Heart right ventricle (tissue), 16 donors: ENCODE measurements at places on chromosomes 4 and X. TPM values are rescaled to one million over a fixed set of nuclear protein-coding genes. Genes with fewer than 3 reads are reported as not detected.

Gene F8A1
- total RNA-seq: 30.6 TPM

Gene WAS
- 1.8 TPM for total RNA-seq

Gene APLN
- 19.8 TPM for total RNA-seq

Gene CAPN6
- 0.42 TPM for total RNA-seq

Gene TENM3
- total RNA-seq: 6.6 TPM

Gene KLHL4
- total RNA-seq: 1.8 TPM

Gene SSX4B
- total RNA-seq: not detected

Gene EIF4E
- 56.8 TPM for total RNA-seq

DNA sequence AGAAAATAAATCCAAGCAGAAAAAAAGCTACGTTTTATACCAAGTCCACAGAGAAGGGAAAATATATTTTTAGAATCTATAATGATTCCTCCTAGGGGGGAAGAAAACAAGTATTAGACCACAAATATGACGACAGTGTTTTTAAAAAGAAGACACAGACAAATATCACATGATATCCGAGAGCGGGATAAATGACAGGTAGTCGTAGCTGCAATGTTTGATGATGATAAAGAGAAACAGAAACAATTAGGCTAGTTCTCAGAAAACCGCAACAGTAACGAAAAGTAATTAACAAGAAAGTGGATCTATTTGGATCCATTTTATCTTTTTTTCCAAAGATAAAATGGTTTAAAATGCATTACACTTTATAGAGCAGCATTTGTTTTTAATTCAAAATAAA lies 918 bp downstream of the HAUS3 start:
- DNase-seq: no peak

DNA sequence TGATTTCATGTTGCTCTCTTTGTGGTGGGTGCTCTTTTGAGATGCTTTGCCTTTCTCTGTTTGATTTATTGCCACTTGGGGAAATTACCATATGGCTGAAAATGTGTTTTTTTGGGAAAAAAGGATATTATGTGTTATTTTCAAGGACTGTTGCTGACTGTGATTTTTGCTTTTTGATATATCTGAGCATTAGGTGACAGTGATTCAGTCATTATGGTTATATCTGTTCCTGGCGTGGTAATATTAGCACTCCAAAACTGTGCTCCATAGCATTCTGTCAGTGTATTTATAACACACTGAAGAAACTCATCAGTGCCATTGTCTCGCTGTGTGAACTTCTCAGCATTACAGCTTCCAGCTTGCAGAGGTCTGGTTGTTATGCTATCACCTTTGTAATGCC lies 73.8 kb downstream of the PHEX start:
- DNase-seq: no peak

- DNase-seq: no peak
Measured at GRCh38 chrX:5802391-5802790, 426.3 kb downstream of the NLGN4X start.

DNA sequence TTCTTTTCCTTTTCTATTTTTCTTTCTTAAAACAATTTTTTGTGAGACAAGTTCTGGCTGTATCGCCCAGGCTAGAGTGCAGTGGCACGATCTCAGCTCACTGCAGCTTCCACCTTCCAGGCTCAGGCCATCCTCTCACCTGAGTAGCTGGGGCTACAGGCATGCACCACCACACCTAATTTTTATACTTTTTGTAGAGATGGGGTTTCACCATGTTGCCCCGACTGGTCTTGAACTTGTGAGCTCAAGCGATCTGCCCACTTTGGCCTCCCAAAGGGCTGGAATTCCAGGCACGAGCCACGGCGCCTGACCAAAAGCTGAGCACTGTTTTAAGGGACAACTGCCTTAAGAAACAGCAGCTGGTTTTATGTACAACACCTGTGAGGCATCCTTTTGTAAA lies 9.3 kb upstream of the NAT8L start:
- no peak for DNase-seq

DNA sequence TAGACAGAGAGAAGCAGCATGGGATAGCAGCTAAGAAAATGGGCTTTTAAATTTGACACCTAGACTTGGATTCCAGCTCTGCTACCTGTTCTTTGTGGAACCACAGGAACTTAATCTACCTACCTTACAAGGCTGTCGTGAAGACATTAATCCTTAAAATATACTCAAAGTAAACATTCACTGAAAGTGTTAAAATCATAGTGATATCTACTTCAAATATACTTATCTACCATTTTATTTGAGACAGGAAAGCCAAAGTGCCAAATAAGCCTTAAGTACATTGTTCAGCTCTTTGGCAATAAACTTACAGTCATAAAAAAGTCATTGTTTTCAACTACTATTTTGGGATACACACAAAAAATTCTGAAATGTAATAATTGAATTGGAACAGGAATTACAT lies 295.0 kb upstream of the PITX2 start:
- DNase-seq: no peak

DNA sequence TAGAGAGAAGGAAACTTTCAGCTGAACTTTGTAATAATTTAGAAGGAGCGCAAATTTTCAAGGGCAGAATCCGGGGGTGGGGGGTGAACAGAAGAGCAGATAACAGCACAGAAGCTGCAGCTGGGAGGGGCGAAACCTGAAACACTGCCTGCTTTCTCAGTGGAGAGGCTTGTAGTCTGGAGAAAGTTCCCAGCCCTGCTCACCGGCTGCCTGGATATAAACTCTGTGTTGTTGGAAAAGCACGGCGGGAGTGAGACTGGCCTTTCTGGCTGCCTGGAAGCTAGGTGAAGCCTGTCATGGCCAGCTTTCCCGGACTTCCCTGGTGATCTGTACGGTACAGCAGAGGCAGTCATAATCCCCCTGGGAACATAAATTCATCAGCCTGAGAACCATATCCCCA lies 1352.1 kb upstream of the DIAPH2 start:
- no peak for DNase-seq

DNA sequence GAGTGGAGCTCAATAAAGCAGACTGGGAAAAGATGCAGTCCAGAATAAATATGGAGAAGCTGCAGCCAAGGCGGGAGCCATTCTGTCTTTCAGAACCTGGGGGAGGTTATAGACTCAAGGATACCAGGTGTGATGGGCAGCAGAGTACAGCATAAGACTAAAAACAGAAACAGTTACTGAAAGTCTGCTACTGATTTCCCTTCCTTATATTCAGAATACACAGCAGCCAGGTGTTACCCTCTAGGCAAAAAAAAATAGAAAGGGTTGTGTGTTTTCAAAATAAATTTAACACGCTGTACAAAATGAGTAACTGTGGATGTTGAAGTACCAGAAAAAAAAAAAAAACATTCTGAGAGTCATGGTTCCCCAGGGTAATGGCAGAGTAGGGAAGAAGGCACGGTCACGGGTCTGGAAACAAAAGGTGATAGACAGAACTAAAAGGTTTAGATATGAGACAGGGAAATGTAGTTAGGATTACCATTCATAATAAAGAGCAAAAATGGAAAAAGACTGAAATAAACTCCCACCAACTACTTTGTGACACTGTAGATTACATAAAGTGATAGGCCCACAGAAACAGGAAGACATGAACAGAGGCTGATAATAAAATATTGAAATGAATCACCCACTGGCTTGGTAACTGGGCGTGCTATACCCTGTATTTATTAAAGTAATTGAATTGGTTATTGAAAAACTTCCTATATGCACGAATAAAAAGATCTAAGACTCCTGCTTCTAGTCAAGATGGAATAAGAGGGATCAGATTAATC lies 10.8 kb upstream of the HHIP start:
- no peak for DNase-seq

GRCh38 chrX:153944140-153944799 lies at the start of gene RENBP:
Gene RENBP (minus strand): TSS chrX:153944643. CDS start chrX:153944610, 33 bp downstream.
- peak; percentile 39 for DNase-seq

- no peak for DNase-seq
Measured at GRCh38 chr4:140243278-140243753, 89.3 kb upstream of the MAML3 start.

- no peak for DNase-seq
Measured at GRCh38 chrX:135213200-135213844, 38.5 kb upstream of the ETDA start.

DNA sequence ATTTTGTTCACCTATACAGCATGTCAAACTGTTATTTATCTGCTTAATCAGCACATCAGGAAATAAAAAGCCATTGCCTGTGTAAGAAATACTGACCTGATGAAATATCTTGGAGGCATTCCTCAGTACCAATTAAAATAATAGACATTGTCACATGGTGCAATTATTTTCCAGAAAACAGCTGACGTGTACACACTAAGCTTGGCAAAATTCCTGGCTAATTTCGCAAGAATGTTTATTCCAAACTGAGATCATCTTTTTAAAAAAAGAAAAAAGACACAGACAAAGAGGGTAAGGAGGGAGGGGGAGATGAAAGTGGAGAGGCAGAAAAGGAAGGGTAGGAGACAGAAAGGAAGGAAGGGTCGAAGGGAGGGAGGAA lies 61.9 kb upstream of the NFKB1 start:
- DNase-seq: no peak

DNA sequence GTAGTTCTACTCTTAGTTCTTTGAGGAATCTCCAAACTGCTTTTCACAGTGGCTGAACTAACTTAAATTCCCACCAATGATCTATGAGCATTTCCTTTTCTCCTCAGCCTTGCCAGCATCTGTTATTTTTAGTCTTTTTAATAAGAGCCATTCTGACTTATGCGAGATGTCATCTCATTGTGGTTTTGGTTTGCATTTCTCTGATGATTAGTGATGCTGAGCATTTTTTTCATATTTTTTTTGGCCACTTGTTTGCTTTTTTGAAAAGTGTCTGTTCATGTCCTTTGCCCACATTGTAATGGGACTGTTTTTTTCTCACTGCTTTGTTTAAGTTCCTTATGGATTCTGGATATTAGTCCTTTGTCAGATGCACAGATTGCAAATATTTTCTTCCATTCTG lies 21.5 kb upstream of the PHKA1 start:
- no peak for DNase-seq

GRCh38 chrX:100120956-100121355 lies 289.1 kb downstream of the PCDH19 start:
- no peak for DNase-seq

- DNase-seq: no peak
Measured at GRCh38 chr4:181105487-181105886, 1137.7 kb upstream of the TENM3 start.

DNA sequence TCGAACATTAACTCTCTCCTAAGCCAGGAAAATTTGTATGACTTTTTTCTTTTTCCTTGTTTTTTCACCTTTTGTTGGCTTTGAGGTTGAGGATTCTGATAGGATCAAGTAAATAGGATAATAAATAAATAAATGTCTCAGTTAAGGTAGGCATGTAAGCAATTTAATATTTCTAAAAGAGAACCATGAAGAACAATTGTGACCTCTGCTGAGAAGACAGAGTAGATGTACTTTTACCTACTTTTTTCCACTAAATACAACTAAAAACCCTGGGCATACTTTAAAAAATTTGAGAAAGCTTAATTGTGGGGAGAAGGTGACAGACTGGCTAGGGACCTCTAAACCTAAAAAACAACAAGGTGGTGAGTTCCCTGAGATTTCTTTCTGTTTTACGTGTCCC lies 31.6 kb upstream of the CLNK start:
- DNase-seq: no peak

DNA sequence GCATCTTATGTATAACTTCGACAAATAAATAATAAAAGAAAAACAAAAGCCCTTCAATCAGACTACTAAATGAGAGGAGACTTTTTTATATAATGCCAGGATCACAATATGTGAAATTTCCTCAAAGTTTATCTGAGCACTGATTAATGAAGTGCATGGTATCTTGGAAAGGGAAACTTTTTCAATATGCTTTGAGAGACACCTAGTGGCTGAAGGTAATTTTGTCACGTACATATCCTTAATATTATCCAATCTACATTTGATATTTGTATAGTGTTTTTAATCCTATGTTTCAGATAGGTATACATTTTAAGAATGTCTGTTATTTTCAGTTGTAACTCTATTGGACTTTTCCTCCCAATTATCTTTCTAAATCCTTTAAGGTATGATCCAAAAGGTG lies 146.8 kb downstream of the KLHL4 start:
- no peak for DNase-seq

DNA sequence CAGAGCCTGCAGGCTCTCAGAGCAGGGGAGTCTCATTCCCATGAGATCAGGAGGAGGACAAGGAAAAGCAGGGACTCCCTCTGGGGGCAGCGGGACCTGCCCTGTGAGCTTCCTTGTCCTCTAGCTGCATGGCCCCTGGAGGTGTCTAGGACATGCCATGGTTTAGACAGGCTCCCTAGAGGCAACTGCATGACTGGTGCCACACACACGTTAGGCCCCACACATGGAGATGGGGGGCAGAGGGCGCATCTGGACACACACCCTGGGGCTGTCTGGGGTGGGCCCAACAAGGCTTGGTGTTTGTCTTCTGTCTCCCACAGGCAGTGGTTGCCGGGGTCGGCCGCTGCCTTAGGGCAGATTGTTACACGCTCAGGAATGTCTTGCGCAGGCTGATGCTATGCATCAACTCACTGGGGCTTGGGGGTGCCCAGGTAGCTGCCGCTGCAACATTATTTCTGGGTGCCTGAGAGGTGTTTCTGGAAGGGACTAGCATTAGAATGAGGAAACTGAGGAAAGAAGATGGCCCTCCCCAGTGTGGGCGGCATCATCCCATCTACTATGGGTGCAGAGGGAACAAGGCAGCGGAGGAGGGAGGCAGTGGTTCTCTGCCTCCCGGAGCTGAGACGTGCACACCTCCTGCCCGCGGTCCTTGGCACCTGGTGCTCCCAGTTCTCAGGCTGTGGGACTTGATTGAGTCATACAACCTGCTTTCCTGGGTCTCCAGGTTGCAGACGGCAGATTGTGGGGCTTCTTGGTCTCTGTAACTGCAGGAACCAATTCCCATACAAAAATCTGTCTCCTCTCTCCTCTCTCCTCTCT lies 32.1 kb upstream of the GPR78 start:
- no peak for DNase-seq

GRCh38 chrX:81378560-81378959 lies 176.7 kb downstream of the SH3BGRL start:
- no peak for DNase-seq

GRCh38 chrX:97027384-97027922 lies 143.7 kb downstream of the RPA4 start:
- no peak for DNase-seq

DNA sequence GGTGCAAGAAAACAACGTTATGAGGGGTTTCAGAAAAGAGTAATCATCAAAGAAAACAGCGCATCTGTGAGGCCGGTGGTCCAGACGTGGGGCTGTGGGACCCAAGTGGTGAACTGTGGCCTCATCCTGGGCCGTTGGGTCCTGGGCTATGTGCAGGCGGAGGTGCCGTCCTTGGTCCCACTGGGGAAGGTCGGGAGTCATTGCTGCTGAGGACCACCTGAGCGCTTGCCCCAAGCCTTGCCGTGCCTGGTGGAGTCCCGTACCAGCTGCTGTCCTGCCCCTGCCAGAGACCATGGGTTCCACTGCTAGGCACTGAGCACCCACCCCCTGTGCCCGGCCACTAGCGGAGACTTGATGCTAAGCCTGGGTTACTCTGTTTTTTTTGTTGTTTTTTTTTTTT lies 25.5 kb upstream of the UVSSA start:
- DNase-seq: no peak

DNA sequence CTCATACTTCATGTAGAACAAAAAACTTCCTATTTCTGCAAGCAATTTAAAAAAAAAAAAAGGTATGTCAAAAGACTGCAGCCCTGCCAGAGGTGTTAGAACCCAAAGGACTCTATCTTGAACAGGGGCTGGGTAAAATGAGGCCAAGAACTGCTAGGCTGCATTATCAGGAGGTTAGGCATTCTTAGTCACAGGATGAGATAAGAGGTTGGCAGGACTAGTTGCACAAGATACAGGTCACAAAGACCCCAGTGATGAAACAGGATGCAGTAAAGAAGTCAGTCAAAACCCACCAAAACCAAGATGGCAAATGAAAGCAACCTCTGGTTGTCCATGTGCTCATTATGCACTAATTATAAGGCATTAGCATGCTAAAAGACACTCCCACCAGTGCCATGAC lies 104.1 kb downstream of the ANOS1 start:
- DNase-seq: no peak
